Kidney glomerular epithelial cell (primary cell): ENCODE measurements at places on chromosomes 3 and 15.

- DNase-seq, result peak; percentile 87
These were observed 1.6 kb downstream of the TPM1 start for GRCh38 chr15:63044077-63044644.

- no peak for DNase-seq
These were observed 94.3 kb downstream of the KCNAB1 start for GRCh38 chr3:156214676-156215075.

DNA sequence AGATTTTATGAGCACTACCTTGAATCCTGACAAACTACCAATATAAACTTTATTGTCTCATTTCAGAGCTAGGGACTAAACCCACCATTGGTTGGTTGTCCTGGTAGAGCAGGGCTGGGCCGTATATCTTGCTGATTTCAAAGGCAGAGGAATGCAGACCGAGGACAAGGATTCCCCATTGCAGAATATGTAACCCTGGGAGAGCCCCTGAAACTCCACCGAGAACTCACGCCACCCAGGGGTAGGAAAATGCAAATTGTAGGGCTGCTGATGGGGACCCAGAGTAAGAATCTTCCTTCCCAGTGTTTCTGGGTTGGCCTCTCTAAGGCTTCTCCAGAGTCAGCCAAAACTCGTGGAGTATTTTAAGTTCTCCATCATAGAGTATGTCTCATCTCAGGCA is 235.3 kb downstream of the ABHD5 start:
- no peak for DNase-seq

DNA sequence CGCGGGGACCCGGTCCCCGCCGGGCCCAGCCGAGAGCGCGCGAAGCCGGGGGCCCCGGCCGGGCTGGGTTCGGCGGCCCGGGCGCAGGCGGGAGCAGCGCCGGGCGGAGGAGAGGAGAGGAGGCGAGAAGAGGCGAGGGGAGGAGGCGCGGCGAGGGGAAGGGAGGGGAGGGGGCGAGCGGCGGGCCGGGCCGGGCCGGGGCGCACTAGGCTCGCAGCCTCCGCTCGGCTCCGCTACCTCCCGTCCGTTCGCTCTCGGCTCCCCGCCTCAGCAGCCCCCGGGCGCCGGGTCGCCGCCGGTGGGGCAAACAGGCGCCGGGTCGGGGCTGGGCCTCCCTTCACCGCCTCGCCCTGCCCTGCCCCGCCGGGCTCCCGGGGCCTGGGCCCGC is 351 bp downstream of the INSYN1 start:
- no peak for DNase-seq

DNA sequence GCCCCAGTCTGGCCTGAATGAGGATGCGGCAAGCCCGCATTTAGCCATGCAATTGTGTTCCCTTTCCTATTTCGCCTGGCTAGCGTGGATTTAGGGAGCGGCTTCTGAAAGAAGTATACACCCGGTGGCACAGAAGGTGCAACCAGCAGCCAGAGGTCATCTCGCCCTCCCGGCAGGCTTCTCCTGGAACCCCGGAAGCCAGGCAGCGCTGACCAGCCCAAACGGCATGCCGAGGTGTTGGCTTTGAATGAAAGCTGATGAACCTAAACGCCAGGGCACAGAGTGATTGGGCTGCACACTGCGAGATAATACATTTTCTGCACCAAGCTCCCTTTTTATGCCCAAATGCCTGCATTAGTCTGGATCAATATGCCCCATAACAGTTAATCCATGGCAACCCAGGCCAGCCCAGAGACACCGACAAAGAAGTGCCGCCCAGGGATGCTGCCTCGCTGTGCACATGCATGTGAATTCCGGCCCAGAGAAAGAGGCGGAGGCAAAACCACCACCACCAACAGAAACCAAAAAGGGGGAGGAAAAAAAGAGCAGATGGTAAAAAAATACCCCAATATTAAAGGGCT is 1.4 kb downstream of the SRGAP3 start:
- DNase-seq, result no peak

DNA sequence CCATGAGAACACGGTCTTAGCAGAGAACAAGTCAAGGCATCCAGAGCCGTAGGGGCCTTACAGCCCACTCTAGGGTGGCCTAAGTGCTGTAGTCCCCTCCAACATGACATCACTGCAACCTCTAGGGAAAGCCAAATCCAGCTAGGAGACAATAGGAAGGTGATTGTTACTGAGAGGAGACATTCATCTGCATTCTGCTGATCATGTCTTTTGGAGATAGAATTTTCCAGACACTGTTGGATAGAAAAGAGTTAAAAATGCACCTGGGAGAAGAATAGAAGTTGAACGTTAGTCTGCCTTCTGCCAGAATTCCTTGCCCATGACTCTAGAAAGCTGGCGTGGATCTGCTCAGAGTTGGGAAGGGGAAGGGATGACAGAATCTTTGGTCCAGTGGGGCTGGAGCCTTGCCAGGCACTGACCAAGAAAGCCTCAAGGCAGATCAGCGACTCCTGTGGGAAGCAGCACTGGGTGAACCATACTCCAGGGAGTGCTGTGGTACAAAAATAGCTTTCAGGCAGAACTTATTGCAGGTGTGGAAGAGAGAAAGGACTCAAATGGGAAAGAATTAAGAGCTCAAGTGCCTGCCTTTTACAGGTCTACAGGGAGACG is 44.8 kb upstream of the RAF1 start:
- DNase-seq, result peak; percentile 64
